ENCODE measurements at places on chromosomes 3 and 15.

GRCh38 chr3:176723758-176724393 lies 473.4 kb downstream of the TBL1XR1 start:
- DNase-seq: no peak

- no peak for DNase-seq
Observed at GRCh38 chr3:82085851-82086475, 324.5 kb upstream of the GBE1 start.

GRCh38 chr3:112908252-112908651 lies 61.6 kb upstream of the CD200R1L start:
- no peak for DNase-seq

DNA sequence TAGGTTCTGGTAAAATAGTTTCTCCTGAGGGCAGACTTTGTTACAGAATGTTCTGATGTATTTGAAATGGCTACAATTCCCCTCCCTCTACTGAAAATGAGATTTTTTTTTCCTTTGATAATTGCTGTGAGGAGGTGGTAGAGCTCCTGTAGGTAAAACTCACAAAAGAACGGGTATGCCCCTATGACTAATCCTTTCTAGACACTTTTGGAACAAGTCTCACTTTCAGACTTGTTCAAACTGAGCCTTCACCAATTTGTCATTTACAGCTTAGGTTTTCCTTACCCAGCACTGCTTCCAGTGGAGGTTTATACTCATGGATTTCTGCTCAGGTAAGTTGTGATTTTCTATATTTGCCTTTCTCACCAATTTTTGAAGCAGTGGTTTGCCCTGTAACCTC lies 115.6 kb downstream of the NLGN1 start:
- no peak for DNase-seq

DNA sequence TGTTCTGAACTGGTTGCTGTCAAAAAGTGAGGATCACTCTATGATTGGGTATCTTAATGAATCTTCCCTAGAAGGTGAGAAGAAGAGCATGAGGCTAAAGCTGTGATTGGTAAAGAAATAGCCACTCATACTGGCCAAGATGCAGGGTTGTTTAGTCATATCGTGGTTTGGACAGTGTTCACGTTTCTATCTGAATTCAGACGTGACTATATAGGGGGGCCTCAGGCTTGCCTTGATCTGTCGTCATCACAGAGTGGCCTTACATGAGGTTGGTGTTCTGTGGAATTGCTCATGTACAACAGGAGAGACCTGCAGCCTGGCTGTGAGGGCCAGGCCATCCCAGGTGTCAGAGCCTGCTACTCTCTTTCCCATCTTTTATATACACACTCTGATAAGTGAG lies 12.4 kb downstream of the RTP2 start:
- DNase-seq: no peak

All from stimulated activated naive B cell treated with anti-CD40 and anti-IgM and Interleukin-4, amounts not matched to agents 10 μg/mL and 1 μg/mL and 100 μg/mL, for 72 hours (primary cell).